ENCODE measurements at places on chromosomes 4 and X.

GRCh38 chr4:113471146-113471860, 290.2 kb downstream of the CAMK2D start:
- no peak for DNase-seq

- no peak for DNase-seq
Measured at GRCh38 chrX:1803741-1804140, 188.9 kb downstream of the ASMT start.

GRCh38 chr4:183149616-183150539, 50.8 kb downstream of the WWC2 start:
- DNase-seq = no peak

- DNase-seq = no peak
Measured at GRCh38 chr4:2301806-2302205, 39.9 kb upstream of the MXD4 start.

DNA sequence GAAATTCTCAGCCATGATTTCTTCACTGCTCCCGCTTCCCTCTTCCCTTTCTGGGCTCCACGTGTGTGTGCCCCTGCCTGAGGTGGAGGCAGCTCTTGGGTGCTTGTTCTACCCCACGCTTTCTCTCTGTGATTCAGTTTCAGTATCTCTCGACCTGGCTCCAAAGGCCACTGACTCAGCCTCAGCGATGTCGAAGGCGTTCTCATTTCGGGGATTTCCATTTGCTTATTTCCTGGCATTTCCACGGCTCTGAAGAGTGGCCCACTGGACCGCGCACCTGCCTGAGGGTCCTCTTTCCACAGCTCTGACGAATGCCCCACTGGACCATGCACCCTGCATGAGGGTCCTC, 52.4 kb downstream of the GAK start:
- DNase-seq = no peak

DNA sequence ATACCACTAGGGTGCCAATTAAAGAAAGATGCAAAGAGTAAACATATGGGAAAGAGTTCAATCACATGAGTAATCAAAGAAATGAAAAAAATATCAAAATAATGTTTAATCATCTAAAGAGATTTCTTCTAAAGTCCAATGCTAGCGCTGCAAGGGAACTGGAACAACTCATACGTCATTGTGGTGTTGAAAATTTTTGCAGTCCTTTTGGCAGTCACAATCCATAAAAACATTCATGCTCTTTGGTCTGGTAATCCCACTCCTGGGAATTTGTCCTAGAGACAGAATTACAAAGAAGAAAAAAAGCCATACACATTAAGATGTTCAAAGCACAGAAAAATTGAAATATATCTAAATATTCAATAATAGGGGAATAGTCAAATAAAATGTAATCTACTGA, 4.6 kb downstream of the P2RY4 start:
- DNase-seq = no peak

GRCh38 chr4:72076562-72076961, 44.8 kb downstream of the NPFFR2 start:
- DNase-seq = no peak

GRCh38 chrX:38357747-38358673, 5.6 kb downstream of the OTC start:
- DNase-seq = no peak

GRCh38 chr4:173573286-173573685, 43.3 kb upstream of the HAND2 start:
- no peak for DNase-seq

DNA sequence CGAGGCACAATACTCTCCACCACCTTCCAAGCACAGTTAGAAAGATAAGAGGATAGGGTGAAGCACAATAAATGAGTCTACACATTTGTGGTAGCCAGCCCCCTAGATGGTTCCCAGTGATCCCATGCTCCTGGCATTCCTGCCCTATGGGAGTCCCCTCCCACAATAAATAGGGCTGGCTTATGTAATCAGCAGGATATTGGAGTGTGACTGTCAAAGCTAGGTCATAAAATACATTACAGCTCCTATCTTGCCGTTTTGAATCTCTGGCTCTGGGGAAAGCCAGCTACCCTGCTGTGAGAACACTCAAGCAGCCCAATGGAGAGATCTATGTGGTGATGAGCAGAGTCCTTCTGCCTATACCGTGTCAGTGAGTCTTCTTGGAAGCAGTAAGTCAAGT, 198.7 kb upstream of the NOCT start:
- DNase-seq = no peak

- DNase-seq = no peak
Measured at GRCh38 chr4:891747-892146, 40.4 kb downstream of the GAK start.

DNA sequence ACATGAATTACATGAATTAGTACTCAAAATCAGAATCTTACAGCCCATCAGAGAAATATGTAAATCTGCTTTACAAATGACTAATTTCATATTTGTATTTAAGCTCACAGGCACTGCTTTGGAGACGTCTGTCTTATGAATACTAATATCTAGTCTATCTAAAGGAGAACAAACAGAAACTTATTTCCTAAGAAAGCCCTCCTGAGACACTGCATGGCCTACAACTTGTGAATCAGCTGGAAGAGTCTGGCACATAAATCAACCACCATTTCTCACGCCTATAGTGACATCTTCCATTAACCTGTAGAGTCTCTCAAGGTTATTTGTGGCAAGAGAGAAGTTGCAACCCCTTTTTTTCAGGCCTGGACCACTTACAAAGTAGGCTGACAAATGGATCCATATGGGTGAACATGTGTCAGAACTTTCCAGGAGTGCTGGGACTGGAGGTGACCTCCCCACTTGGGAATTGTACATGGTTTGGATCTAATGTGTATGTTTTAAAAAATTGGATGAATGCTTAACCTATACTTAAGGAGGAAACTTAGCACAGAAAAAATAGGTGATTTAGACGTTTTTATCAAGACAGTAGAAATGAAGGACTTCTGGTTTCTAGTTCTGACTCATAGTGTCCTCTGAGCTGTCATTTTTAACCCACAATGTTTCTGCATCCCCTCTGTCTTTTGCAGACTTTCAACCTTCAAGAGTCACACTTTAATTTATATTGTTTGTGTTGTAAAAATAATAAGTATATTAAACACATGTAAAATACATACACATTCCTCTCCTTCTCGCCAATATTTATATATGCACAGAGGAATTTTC, 83.2 kb upstream of the ARHGAP24 start:
- DNase-seq = no peak

DNA sequence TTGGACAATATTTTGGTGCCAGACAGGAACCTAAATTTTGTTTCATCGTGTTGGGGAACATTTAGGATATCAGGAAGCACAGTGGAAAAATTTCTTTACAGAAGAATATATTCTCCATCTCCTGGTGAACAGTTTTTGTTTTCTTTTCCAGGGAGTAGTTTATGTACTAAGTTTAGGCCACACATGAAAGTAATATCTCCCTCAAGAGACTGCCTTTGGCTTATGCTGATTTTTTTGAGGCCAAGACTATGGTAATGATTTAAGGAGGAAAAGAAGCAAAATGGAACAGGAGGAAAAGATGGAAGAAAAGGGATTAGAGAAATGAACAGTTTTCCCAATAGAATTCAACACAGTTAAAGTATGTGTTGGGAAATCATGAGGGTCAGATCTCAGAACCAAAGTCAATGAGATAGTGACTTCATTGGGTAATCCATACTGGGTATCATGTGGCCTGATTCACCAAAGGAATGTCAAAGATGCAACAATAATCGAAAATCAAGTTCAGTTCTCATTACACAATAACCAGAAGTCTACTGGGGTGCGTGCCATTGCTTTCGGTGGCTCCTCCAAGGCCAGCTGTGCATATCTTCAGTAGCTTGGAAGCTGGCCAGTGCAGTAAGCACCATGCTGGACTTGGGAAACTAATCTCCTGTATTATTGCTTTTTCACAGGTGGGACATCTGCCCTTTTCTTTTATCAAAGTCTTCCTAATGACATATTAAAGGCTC, 234.8 kb downstream of the COL25A1 start:
- DNase-seq = peak; percentile 89

GRCh38 chrX:150185766-150186165, 177.4 kb upstream of the MAMLD1 start:
- no peak for DNase-seq

- no peak for DNase-seq
Measured at GRCh38 chrX:25733148-25733547, 405.0 kb upstream of the MAGEB18 start.

Data from fibroblast of gingiva (primary cell).